ACHN (cell line): ENCODE measurements at places on chromosomes 7 and 10.

GRCh38 chr7:129394982-129395914, 39.0 kb upstream of the STRIP2 start:
- DNase-seq: no peak

GRCh38 chr10:128047351-128047750, 78.9 kb downstream of the MKI67 start:
- peak; percentile 74 for DNase-seq

GRCh38 chr7:6398943-6399342, 48.8 kb downstream of the DAGLB start:
- no peak for DNase-seq

DNA sequence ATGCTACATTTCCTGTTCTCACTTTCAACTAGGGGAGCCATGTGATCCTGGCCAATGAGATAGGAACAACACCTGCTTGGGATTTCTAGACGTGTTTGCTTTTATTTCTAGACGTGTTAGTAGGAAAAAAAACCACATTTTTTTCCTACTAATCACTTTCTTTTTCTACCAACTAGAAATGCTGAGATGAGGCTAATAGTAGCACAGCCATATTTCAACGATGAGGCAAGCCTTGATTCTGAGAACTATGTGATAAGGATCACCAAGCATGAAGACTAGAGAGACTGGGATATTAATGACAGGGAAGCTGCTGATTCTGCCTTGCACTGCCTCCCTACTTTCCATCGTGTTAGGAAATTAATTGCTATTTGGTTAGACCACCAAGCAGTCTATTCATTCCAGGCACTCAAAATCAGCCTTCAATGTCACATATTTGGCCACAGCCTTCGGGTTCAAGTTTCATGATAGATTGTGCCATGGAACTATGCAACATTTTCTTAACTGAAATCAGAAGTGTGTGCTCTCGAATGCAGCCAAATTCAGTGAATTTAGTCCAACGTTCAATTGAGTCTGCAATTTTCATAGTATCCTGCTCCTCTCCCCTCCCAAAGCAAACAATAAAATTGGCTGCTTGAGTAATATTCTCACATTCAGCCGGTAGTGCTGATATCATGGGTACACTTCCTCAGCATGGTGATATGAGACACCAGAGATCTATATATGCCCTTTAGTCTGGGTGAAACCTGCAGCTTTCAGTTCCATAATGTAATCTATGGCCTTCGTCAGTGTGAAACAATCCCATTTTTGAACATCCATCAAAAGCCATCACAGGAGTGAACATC, 98.1 kb downstream of the GPR37 start:
- DNase-seq: no peak

GRCh38 chr7:24365606-24366005, 81.6 kb downstream of the NPY start:
- DNase-seq: no peak

- no peak for DNase-seq
These were observed 24.8 kb downstream of the NPTX2 start for GRCh38 chr7:98641646-98642500.

- DNase-seq: no peak
These were observed 37.3 kb upstream of the PDZD8 start for GRCh38 chr10:117412469-117413010.

DNA sequence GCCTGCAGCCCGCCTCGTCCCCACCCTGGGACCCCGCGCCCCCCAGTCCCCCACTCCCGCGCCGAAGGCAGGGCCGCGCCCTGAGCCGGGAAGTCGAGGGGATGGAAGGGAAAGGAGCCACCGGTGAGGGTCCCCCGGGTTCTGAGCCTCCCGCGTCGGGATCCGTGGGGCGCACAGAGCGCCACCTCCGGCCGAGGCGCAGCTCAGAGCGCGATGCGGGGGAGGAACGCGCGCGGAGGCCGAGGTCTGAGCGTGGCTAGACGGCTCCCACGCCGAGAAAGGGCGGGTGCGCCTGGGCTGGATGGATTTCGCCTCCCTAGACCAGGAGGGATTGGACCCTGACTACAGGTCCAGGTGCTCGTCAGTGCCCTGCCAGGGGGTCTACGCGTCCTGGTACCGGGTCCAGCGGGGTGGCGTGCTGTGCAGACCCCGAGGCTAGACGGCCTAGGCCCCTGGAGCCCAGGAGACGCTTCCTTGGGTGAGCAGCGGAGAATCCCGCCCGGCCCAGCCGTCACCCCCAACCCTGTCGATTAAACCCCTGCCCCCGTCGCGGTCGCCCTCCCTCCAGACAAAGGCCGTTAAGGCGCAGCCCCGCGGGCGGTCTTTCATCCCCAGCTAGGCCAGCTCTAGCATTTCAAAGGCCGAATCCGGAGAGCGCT, 986 bp upstream of the PDGFA start:
- DNase-seq: no peak

GRCh38 chr10:5557799-5558771, 33.3 kb downstream of the CALML3 start:
- no peak for DNase-seq

DNA sequence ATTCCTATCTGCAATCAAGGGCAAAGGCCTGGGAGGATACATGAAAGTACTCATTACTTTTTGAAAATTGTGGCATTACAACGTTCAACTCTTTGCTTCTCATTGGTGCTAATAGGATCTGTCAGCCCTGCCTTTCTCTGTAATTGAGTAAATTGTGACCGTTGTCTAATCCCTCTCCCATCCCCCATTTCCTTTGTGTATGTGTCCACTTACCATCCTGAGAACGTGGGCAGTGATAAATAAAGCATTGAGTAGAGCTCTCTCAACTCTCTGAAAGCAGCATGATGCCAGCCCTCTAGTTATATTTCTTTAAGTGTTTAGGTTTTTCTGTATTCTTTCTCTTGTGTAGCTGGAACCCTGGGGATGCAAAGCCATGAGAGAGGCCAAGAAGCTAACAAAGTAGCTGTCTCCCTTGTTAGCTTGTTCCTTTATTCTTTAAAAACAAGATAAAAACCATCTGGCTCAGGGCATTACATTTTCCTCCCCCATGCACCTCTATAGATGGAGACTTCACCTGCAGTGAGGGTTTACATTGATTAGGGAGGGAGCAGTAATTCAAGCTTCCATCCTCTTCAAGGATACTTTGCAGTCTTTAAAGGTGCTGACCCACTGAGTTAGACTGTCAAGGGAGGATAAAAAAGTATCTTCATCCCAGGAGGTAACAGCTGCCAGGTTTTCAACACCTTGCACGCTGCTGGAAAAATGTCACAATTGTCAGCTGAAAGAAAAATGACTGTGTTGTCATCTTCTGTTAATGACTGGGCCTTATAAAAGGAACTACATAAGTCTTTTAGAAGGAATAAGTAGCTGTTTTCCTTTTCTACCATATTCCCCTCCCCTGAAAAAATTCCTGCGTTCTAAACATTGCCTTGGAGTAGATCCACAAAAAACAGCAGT, 112.3 kb downstream of the BTRC start:
- DNase-seq: no peak

GRCh38 chr10:92081641-92082040, 158.1 kb downstream of the BTAF1 start:
- DNase-seq: no peak

DNA sequence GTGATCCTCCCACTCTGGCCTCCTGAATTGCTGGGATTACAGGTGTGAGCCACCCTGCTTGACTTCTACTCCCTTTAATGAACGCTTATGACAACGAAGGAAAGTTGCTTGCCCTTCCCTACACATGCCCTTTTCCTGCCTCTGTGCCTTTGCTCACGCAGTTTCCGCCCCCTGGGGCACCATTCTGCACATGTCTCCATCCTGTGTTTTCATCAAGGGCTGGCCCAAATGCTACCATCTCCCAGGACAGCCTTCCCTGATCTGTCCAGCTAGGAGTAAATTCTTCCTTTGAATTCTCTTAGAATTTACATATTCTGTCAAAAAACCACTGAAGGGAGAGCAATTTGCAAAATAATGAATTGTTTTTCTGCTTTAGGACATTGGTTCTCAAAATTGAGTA, 50.0 kb upstream of the KMT2C start:
- no peak for DNase-seq

DNA sequence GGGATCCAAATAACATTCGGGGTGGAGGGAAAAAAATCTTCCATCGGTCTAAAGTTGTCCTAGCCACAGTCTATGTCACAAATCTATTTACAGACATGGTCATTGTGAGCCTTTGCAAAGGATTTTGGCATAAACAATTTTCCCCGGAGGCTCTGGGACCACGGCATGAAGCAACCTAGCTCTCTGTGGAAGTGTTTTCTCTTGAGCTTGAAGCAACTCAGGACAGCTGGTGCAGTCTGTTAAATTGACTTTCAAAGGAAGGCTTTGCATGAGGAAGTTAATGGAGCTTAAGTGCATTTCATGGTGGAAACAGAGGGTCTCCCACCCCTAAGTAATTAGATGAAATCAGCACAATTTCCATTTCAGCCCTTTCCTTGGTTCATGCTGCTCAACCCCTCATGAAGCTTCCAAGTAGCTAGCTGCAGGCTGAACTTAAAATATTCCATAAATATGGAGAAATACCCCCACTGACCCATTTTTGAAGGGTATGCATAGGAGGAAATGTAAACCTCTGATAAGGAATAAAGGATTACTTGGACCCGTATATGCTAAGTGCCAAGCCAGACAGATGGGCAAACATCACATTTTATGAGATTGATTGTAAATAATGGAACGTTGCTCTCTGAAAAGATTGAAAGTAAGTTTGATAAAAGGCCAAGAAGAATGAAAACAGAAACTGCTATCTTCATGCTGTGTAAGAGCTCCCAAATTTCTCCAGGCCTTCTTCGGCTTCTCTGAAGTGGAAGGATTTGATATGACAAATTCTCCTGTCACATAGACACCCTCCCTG, 39.9 kb downstream of the CCDC3 start:
- DNase-seq: no peak

- peak; percentile 63 for DNase-seq
These were observed 6.3 kb downstream of the SMURF1 start for GRCh38 chr7:99137411-99138180.

GRCh38 chr10:12019283-12019971, 23.2 kb downstream of the UPF2 start:
- no peak for DNase-seq

DNA sequence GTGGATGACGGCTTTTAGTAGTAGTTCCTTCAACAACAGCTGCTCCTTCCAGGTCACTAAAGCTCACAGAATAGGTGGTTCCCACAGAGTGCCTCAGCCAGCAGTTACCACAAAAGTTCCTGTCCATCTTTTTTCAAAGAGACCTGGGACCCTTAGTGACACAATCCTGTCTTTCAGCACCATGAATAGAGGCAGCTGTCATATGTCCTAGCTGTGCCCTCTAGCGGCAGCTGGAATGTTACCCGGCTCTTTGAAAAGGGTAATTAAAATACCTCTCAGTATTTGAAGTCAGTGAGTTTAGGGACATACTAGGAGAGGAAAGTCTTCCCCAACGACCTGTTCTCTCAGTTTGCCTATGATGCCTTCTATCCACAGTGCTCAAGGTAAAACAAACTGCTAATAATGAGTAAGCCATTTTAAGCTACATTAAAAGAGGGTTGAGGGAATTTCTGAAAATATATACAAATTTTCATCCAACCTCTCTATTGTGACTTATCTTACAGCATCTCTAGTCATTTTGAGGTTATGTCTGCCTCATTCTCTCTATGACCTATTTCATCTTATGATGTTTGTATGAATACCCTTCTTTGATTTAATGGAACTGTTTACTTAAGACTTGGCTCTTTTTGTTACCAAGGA, 290.8 kb downstream of the NXPH1 start:
- peak; percentile 66 for DNase-seq

- DNase-seq: peak; percentile 66
These were observed 285.8 kb upstream of the SP4 start for GRCh38 chr7:21142081-21142480.

DNA sequence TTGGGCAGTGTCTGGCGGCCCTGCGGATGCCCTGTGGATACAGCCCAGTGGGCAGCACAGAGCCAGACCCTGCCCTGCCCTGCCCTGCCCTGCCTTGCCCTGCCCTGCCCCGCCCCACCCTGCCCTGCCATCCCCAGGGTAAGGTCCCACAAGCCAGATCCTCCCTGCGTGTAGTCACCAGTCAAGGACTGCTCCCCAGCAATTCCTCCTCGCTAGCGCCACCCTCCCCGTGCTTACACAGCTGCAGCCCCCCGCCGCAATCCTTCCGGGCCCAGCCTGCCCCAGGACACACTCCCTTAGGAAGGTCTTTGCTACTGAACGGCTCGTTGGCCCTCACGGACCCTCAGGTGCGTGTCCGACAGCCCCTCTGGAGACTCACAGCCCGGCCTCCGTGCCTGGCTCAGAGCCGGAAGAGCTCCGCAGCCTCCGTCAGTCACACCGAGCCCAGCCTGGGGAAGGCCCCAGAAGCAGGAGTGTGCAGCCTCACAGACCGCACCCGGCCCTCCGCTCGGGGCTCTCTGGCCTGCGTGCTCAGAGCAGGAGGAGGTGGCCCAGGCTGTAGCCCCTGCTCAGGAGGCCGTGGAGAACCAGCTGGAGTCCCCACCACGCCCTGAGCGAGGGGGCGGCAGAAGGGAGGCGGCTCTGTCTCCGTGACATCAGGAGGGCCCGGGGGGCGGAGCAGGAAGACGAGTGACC, 68.3 kb downstream of the PWWP2B start:
- no peak for DNase-seq

- DNase-seq: peak; percentile 66
These were observed 365.7 kb upstream of the SEMA3C start for GRCh38 chr7:81284576-81284975.

GRCh38 chr7:155215576-155216325, 81.9 kb upstream of the INSIG1 start:
- no peak for DNase-seq
